ENCODE measurements at places on chromosomes 5 and 9.

DNA sequence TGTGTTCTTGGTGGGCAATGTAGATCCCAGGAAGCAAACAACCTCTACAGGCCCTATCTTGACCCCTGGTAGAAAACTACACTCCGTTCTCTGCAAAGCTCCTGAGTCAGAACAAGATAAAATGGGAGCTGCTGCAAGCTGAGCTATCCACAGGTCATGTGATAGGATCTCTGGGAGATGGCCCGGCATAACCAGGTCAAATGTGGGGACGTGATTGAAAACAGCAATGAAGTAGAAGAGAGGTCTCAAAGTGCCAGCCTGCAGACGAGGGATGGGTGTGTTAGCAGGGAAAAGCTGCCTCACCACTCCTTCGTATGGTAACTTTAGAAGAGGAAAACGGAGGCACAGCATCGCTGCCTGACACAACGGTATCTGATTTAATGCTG lies 25.0 kb downstream of the NRG2 start:
- no peak for DNase-seq

GRCh38 chr9:106758911-106759310 lies 104.1 kb upstream of the ZNF462 start:
- no peak for DNase-seq

- no peak for DNase-seq
Observed at GRCh38 chr5:1019001-1019905, 10.7 kb downstream of the NKD2 start.

DNA sequence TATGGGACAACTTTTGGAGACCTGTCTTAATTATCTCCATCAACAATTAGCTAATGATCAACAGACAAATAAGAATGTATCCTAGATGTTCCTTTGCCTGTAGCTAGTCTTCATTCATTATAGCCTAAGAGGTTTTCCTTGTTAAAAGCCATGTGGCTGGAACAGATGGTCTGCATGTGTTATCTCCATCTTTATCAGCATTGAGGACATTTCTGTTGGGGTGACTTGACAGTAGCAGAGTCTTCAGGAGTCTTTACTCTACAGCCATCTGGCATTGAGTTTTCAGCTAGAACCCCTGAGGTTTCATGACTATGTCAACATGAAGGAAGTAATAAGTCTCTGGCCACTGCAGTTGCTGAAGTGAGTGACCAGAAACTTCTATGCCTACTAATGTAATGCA lies 106.6 kb upstream of the TLE4 start:
- no peak for DNase-seq

- DNase-seq = no peak
Observed at GRCh38 chr5:145221416-145221815, 613.7 kb downstream of the PRELID2 start.

GRCh38 chr5:158309088-158309807 lies 450.3 kb upstream of the CLINT1 start:
- DNase-seq = no peak

GRCh38 chr9:69768101-69768500 lies 8.3 kb upstream of the PTAR1 start:
- no peak for DNase-seq

DNA sequence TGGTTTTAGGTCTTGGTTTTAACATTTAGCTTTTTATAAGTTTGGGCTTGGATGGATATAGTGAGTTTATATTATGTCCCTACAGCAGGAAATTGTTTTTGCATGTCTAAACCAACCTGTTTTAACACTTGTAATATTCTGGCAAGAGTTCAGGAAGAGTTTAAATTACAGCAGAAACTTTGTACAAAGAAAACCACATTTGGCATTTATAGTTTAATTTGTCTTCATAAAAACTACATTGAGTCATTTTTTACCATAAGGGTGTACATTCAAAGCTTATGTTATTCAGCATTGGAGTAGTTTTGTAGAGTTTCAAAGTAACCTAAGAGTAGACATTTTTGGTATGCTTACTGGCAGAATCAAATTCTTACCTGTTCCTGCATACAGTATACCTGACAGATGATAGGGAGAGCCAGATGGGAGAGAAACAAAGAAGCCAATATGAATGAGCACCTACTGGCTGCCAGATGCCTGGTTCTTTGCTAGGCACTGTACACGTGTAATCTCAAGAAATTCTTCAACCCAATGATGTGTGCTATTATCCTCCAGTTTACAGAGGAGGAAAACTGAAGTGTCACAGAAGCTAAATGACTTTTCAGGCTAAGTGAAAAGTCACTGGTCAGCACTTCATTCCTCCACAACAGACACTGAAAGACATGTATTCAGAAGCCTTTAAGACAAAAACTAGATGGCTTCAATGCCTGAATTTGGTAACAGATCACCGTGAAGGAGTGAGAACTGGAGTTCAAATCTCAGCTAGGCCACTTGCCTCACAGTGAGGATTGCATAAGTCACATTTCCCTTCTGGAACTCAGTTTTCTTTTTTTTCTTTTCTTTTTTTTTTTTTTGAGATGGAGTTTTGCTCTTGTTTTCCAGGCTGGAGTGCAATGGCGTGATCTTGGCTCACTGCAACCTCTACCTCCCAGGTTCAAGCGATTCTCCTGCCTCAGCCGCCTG lies 25.9 kb upstream of the ECM2 start:
- DNase-seq = no peak

GRCh38 chr5:75331095-75332090 lies 5.6 kb upstream of the HMGCR start:
- peak; percentile 51 for DNase-seq

GRCh38 chr5:65157906-65158603 lies 323.7 kb downstream of the ADAMTS6 start:
- DNase-seq = no peak

DNA sequence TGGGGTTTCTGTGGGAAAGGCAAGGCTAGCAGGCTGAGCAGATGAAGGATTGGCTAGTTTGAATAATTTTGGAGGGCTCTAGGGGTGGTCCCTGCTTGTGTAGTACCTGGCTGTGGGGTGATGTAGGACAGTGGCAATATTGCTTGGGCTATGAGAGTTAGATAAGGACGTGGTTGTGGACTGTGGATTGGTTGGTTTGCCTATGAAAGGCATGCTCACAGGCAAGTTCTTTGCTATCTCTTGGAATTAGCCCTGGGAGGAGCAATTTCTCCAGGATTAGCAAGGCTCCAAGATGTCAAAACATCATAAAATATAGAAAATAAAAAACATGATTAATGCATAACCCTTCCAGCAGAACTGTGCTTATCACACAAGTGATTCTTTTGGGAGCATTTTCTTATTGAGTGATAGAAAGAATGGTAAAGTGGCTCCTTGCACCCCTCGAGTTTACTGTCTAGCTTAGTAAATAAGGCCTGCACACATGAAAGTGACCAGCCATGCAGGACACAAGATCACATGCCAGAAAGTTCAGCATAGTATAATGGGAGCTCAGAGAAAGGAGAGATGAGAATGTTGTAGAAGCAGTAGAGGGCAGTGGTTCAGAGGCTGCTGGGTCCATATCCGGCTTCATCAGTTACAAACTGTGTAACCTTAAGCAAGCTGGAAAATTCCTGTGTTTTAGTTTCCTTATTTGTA lies 13.8 kb downstream of the AOPEP start:
- DNase-seq = no peak

DNA sequence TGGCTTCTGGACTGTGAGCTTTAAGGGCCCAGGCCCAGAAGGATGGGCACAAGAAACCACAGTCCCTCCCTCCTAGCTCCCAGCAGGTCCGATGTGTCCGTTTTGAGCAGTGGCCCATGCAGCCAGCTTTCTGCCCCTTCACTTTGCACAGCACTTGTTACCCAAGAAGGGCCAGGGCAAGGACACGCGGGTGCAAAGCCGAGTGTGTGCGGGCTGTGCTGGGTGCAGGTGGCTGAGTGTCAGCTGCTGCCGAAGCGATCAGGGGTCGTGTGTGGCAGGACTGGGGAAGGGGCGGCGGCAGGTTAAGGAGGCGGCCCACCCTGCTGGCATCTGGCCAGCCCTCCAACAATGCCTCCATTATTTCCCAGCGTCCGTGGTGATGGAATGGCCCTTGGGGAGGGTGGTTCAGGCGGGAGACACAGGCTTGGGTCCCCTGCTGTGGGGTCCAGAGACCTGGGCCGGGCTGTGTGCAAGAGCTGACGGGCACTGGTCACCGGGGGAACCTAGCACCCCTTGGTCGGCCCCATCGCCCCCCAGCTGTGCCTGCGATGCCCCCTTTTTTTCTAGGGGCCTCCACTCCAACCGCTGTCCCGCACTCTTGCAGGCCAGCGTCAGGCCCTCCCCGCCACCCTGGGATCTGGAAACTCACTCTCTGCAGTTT lies 653 bp downstream of the LHX3 start:
- no peak for DNase-seq

GRCh38 chr5:143046314-143046713 lies 276.1 kb downstream of the ARHGAP26 start:
- no peak for DNase-seq

DNA sequence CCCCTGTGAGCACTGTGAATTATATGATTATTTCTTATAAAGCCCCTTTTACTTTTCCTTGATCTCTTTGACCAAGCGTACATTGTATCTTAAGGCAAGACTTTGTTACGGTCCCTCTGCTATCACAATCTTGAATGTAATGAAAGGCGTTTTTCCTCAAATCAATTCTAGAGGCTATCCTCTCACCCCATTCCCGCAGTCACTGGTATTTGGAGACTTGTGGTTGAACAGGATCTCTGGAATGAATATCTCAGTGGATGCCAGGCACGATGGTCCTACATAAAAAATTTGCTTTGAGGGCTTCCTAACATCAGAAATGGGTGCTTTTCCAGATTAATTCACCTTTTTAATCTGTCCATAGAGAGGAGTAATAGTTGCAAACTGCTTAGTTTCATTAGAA lies 151.4 kb upstream of the PAPPA start:
- no peak for DNase-seq

- DNase-seq = no peak
Observed at GRCh38 chr9:92208693-92209524, 84.6 kb downstream of the IARS1 start.

DNA sequence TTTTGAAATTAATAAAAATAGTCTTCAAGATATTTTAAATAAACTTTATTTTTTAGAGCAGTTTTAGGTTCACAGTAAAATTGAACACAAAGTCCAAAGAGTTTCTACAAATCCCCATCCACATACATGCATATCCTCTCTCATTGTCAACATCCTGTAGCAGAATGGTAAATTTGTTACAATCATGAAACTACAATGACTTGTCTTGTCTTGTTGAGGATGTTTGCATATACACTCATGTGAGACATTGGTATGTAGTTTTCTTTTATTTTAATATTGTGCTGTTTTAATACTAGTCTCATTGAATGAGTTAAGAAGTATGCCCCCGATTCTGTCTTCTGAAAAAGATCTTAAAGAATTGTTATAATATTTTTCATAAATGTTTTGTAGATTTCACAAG lies 447.0 kb upstream of the EDIL3 start:
- no peak for DNase-seq

GRCh38 chr5:149922950-149923349 lies 21.6 kb downstream of the PDE6A start:
- no peak for DNase-seq

GRCh38 chr5:159855476-159856191 lies 60.6 kb upstream of the ADRA1B start:
- DNase-seq = no peak

DNA sequence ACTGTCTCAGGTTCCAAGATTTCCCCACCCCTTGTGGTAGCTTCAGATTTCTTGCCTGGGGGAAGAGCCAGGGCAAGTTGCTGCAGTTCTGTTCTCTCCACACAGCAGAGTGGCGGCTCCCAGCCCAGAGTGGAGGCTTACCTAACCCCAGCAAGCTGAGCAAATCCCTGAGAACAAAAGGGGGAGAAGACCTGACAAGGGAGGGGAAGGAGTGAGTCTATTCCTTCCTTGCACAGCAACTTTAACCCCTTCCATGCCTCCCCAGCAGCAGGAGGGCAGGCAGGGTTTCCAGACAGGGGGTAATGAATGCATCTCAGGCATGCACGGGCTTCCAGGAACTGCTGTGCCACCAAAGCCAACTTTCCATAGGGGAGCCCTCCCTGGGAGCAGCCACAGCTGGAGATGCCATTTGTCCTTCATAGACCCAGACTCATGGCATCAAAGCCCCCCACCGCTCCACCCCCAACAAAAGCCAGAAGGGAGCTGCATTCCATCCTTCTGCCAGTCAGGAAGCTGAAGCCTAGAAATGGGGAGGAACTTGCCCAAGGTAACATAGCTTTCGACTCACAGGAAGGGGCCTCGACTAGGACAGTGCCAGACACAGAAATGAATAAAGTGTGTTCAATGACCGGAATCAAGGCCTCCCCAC lies 28.8 kb upstream of the FAT2 start:
- DNase-seq = no peak

DNA sequence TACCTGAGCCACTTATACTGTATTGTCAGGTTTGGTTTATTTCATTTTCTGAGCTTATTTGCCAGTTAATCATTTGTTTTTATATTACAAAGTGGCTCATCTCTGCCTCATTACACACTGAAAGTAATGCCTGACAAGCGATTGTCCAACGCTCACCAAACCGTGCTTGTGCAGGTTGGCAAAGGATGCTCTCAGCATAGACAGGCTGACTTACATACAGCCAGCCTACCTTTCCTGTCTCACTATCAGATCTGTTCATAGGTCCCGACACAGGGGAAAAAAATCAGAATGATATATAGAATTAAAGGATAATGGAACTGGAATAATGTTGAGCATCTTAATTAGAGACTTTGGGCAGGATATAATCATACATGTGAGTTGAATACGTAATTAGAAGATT lies 739.7 kb upstream of the RIOK2 start:
- no peak for DNase-seq

DNA sequence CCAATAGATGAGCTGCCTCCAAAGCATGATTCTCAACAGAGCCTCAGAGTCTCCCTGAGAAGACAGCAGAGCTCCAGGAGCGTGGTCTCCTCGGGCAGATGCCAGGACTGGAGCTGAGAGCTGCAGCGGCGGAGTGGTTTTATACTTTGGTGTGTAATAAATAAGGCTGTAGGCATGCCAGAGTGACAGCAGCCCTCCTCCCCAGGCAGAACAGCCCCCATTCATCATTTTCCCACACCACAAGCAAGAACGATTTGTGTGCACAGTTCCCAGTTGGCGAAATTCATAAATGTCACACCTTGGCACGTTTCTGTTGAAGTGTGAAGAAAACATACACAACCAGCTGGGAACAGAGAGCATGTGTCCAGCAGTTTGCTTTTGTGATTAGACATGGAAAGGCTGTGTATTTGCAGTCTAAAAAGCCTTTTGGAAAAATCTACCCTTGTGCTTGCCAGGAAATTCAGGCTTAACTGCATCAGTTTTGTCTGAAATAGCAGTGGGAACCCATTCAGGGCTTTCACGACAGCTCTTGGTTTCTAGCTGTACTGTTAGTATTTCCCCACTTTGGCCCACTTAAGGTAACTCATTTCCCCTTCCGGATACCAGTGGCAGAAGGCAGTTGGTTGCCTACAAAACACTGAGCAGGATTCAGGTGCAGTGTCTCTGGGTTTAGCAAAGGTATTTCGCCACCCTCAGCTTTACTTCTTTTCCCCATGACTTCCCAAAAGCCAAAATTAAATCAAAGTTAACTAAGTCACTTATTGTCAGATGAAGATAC lies at the start of gene C1QTNF3:
Gene C1QTNF3 (minus strand): TSS at position 115 of the 778 bp plus-strand sequence. CDS start 88 bp downstream, at position 27.
- DNase-seq = no peak

Measured in Kasumi-1 (cell line).